PC-3 (cell line): ENCODE measurements at places on chromosomes 7 and 10. TPM values are rescaled to one million over a fixed set of nuclear protein-coding genes. Genes with fewer than 3 reads are reported as not detected.
A peak's percentile ranks its signal among the peaks of the same experiment; 100 is the strongest.

- no peak overlapping the region for H3K27ac ChIP-seq
- DNase-seq, result no peak
- H3K36me3 ChIP-seq, result no peaks in the 10 kb centered on the region
- no peaks in the 10 kb centered on the region for H3K4me1 ChIP-seq
Observed at GRCh38 chr7:145774777-145775176, 341.8 kb upstream of the CNTNAP2 start.

- H3K4me3 ChIP-seq, result no peak overlapping the region
- no peak overlapping the region for H3K27ac ChIP-seq
- H3K36me3 ChIP-seq, result no peaks in the 10 kb centered on the region
- H3K4me1 ChIP-seq, result no peaks in the 10 kb centered on the region
- no peaks in the 10 kb centered on the region for H3K27me3 ChIP-seq
Observed at GRCh38 chr7:10040674-10041073, 933.0 kb upstream of the PHF14 start.

- no peak overlapping the region for H3K4me3 ChIP-seq
- H3K27ac ChIP-seq, result no peak overlapping the region
- no peaks in the 10 kb centered on the region for H3K27me3 ChIP-seq
- DNase-seq, result no peak
Observed at GRCh38 chr7:107676249-107676648, 15.6 kb downstream of the SLC26A4 start.

GRCh38 chr10:86795353-86795752, 38.9 kb downstream of the BMPR1A start:
- H3K27me3 ChIP-seq, result no peaks in the 10 kb centered on the region
- H3K4me1 ChIP-seq, result peaks cover 9% of the 10 kb centered on the region; the same call in 1 of the 2 replicates
- H3K36me3 ChIP-seq, result no peaks in the 10 kb centered on the region
- H3K27ac ChIP-seq, result no peak overlapping the region
- H3K4me3 ChIP-seq, result no peak overlapping the region

- H3K27ac ChIP-seq, result no peak overlapping the region
- no peaks in the 10 kb centered on the region for H3K4me1 ChIP-seq
- no peaks in the 10 kb centered on the region for H3K27me3 ChIP-seq
Observed at GRCh38 chr10:14523286-14523685, 192.6 kb upstream of the FRMD4A start.

DNA sequence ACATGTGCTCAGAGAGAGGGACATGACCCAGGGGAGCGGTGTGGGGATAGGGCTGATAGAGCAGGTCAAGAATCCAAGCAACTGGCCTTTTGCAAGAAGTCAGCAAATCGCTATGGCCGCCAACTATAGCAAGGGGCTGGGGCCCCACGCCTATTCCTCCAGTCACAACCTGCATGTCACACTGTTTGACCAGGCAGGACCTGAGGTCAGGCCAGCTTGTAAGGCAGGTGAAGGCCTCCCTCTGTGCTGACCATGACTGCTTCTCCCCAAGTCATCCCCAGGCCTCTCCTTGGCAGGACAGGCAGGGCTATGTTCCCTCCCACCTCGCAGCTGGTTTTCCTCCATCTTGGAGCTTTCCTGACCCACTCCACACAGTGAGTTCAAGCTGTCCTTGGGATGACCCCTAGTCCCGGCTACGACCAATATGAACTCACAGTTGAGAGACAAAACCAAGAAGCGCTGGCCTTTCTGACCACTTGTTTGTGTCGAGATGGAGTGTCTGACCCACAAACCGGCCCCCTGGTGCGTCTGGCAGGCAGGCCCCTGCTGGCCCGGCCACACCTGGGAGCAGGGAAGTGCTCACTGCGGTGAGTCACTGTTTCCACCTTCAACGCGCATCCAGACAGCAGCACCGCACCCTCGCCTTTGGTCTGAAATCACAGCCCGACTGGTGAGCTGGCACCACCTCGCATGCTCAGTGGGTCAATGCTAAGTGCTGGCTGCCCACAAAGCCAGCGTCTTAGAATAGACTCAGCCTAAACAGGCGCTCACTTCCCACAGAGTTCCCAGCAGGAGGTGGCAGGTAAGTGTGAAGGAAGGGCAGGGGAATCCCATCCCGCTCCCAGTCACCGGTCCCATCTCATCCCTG, 81.4 kb downstream of the VWA2 start:
- H3K4me1 ChIP-seq, result peaks cover 19% of the 10 kb centered on the region
- H3K36me3 ChIP-seq, result no peaks in the 10 kb centered on the region
- DNase-seq, result peak; percentile 92
- H3K4me3 ChIP-seq, result no peak overlapping the region

DNA sequence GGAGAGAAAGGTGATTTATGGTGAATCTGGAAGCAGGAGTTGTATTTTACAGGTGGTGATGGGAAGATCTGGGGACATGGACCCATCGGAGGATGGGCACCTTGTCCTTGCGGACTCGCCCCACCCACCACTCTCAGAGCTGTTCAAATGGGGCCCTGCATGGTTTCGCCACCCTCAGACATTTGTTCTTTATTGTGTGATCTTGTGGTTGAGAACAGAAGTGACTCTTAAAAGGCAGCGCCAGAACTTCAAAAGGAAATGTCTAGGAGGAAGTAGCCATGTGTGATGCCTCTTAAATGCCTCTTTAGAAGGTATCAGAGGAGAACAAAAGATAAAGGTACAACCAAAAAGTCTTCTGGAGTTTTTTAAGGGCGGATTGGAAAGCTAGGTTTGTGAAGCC, 205.7 kb downstream of the KIAA1217 start:
- H3K27me3 ChIP-seq, result no peaks in the 10 kb centered on the region
- H3K36me3 ChIP-seq, result no peaks in the 10 kb centered on the region
- H3K4me3 ChIP-seq, result no peak overlapping the region
- no peak for DNase-seq
- H3K4me1 ChIP-seq, result no peaks in the 10 kb centered on the region
- no peak overlapping the region for H3K27ac ChIP-seq

DNA sequence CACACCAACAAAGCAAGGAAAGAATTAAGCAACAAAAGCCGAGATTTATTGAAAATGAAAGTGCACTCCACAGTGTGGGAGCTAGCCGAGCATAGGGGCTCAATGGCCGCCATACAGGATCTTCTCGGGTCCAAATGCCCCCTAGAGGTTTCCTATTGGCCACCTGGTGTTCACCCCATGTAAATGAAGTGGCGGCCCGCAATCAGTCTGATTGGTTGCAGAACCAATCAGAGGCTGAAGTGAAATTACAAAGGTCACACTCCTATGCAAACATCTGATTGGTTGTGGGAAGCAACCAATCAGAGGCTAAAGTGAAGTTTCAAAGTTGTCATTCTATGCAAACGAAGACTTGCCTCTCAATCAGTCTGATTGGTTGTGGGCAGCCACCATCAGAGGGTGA, 61.8 kb upstream of the SLC35B4 start:
- no peaks in the 10 kb centered on the region for H3K27me3 ChIP-seq
- H3K36me3 ChIP-seq, result no peaks in the 10 kb centered on the region
- no peak for DNase-seq
- no peak overlapping the region for H3K4me3 ChIP-seq
- no peak overlapping the region for H3K27ac ChIP-seq
- no peaks in the 10 kb centered on the region for H3K4me1 ChIP-seq

- no peak for DNase-seq
- H3K4me1 ChIP-seq, result no peaks in the 10 kb centered on the region
- H3K36me3 ChIP-seq, result no peaks in the 10 kb centered on the region
- no peak overlapping the region for H3K4me3 ChIP-seq
- H3K27me3 ChIP-seq, result no peaks in the 10 kb centered on the region
- no peak overlapping the region for H3K27ac ChIP-seq
Observed at GRCh38 chr7:142870566-142871259, 14.8 kb downstream of the TRPV6 start.

DNA sequence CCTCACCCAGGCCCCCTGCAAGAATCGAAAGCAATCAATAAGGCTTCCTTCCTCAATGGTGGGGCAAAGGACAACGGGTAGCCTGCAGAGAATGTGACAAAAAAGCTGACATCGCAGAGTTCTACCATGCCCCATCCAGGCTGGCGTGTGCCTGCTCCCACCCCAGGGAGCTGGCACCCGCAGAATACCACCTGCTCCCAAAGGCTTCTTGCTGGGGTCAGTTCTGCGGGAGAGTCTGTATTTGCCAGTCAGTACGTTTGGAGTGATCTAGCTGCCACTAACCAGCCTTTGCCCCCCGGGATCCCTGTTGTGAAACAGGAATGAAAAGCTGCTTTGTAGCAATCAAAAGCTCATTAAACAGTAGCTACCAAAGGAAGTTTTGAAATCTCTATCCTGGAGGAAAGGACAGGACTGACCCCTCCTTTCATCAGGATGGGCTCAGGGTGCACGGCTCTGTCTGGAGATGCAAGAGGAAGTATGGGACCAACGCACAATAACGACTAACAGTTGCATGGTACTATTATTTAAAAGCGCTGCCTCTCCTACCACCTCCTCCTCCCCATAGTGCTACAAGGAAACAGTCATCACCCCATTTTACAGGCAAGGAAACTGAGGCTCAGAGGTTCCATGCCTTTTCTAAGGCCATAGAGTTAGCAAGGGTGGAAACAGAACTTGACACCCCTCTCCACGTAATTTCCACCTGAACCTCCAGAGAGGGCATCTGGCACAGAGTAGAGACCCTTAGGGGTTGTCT, 67.0 kb downstream of the FGFR2 start:
- H3K4me1 ChIP-seq, result no peaks in the 10 kb centered on the region
- no peaks in the 10 kb centered on the region for H3K36me3 ChIP-seq
- no peak overlapping the region for H3K4me3 ChIP-seq

- H3K27me3 ChIP-seq, result no peaks in the 10 kb centered on the region
- H3K27ac ChIP-seq, result no peak overlapping the region
- no peak for DNase-seq
- H3K4me3 ChIP-seq, result no peak overlapping the region
- H3K36me3 ChIP-seq, result no peaks in the 10 kb centered on the region
- H3K4me1 ChIP-seq, result no peaks in the 10 kb centered on the region
Observed at GRCh38 chr7:2321020-2321419, 6.8 kb upstream of the SNX8 start.

- H3K27ac ChIP-seq, result no peak overlapping the region
- no peak overlapping the region for H3K4me3 ChIP-seq
- peaks cover 23% of the 10 kb centered on the region for H3K36me3 ChIP-seq
- H3K4me1 ChIP-seq, result peaks cover 33% of the 10 kb centered on the region
- no peak for DNase-seq
- H3K27me3 ChIP-seq, result no peaks in the 10 kb centered on the region
Observed at GRCh38 chr7:74101061-74101681, 17.6 kb downstream of the LIMK1 start.

- peaks cover 25% of the 10 kb centered on the region for H3K4me1 ChIP-seq
- no peaks in the 10 kb centered on the region for H3K36me3 ChIP-seq
- H3K27ac ChIP-seq, result peak overlapping the region; percentile 19; the same call in 1 of the 2 replicates
Observed at GRCh38 chr7:18844735-18845134, 272.7 kb downstream of the TWIST1 start.

DNA sequence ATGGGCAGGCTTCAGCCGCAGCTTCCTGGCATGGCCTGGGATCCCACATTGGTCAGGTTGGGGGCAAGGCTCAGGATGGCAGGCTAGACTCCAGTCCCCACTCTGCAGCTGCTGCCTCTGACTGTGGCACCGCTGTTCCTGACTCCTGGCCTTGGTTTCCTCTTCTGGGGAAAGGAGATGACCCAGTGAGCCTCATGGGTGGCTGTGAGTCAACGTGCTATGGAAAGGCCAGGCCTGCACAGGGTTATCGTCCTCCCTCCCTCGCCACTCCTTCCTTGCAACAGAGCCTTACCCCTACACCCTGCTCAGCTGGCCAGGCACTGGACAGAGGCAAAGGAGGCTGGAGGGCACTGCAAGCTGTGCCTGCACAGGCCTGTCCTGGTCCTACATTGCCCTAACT, 36.1 kb upstream of the CHST15 start:
- H3K4me1 ChIP-seq, result no peaks in the 10 kb centered on the region
- no peak overlapping the region for H3K27ac ChIP-seq
- no peak for DNase-seq
- no peak overlapping the region for H3K4me3 ChIP-seq

DNA sequence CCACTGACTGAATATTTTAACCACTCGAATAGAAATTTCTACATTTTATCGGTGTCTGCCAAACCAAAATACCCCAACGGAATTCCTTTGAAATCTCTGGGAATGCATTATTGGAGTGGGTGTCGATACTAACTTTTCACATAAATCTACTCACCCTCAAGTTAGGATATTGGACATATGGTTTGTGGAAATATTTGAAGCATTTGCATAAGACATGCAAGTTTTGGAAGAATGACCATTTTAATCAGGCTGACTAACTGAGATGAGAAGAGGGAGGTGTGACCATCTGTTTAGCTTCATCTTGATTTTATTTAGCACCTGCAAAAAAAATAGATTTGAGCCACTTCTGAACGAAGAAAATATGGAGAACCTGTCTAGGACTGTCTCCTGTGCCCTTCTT, 61.2 kb downstream of the KLF6 start:
- H3K27ac ChIP-seq, result no peak overlapping the region
- no peak overlapping the region for H3K4me3 ChIP-seq
- no peaks in the 10 kb centered on the region for H3K27me3 ChIP-seq
- H3K36me3 ChIP-seq, result no peaks in the 10 kb centered on the region
- DNase-seq, result no peak

DNA sequence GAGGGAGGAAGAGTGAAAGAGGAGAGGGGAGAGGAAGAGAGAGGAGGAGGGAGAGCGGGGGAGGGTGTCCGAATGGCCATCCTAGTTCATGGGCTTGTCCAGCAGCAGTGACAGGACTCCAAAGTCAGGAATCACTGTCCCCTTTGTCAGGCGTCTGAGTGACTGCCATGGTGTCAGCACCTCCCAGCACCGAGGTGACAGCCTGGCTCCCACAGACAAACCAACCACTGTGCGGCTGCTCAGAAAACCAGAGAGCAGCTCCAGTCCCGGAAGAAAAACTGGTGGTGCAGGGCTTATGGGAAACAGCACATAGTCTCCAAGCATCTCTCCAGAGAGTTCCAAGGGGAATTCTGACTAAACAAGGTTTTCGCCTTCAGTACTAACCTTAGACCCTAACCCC, 18.9 kb upstream of the FGFR2 start:
- H3K27ac ChIP-seq, result no peak overlapping the region
- no peak overlapping the region for H3K4me3 ChIP-seq
- no peaks in the 10 kb centered on the region for H3K36me3 ChIP-seq
- H3K27me3 ChIP-seq, result no peaks in the 10 kb centered on the region
- DNase-seq, result no peak

GRCh38 chr10:42951486-42952251, 125.2 kb upstream of the RET start:
- peaks cover 31% of the 10 kb centered on the region for H3K27me3 ChIP-seq
- peak overlapping the region; percentile 51 for H3K4me3 ChIP-seq
- no peaks in the 10 kb centered on the region for H3K36me3 ChIP-seq
- no peak overlapping the region for H3K27ac ChIP-seq
- DNase-seq, result peak; percentile 24

DNA sequence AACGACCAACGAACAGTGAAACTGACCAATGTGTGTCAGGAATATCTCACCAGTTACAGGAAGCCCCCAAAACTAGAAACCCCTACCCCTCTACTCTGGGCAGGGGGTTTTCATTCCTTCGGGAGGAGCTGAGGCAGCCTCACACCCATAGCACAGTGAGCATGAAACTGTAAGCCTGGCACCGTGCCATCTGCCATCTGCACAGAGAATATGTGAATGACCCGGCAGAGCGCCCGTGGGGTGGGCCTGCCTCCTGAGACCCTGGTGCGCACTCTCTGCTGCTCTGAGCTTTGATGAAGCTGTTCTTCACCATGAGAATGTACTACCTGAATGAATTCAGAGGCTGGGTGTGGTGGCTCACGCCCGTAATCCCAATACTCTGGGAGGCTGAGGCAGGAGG, 27.1 kb downstream of the DAGLB start:
- H3K27me3 ChIP-seq, result no peaks in the 10 kb centered on the region
- no peak overlapping the region for H3K4me3 ChIP-seq
- no peak for DNase-seq

Gene MYL10
- 0.69 TPM in 1 of 2 replicates, not detected in the other for total RNA-seq

Gene PAPSS2
- total RNA-seq, result 16.4 and 17.3 TPM in 2 replicates

Gene C10orf90
- 0.18 and 2.0 TPM in 2 replicates for total RNA-seq

Gene TACC2
- 27.9 and 31.7 TPM in 2 replicates for total RNA-seq

Gene CDNF
- 1.2 TPM in 1 of 2 replicates, not detected in the other for total RNA-seq

Gene MGAM2
- not detected in 2 replicates for total RNA-seq

Gene GARIN1A
- 0.91 and 3.6 TPM in 2 replicates for total RNA-seq

Gene CPA1
- total RNA-seq, result not detected in 2 replicates

Gene CPA2
- total RNA-seq, result not detected in 2 replicates

Gene SPDYE5
- 0.18 TPM in 1 of 2 replicates, not detected in the other for total RNA-seq

Gene TMEM213
- total RNA-seq, result not detected in 2 replicates
